ENCODE measurements at places on chromosomes 6 and 20.

DNA sequence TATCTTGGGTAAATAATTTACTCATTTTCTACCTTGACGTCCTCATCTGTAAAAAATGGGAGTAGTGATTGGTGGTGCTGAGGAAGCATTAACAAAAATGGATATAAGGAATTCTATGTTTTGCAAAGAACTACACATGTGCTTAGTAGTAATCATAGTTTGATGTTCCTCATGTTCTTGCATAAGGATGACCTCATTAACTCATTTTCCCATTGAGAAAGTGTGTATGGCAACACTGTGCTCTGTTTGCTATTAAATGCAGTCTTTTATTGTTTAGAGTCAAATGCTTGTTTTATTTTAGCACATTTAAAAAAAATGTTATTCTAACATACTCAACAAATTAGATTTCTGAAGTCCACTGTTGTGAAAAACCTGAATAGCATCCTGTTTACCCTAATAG lies 211.2 kb upstream of the RSPO3 start:
- DNase-seq, result no peak

DNA sequence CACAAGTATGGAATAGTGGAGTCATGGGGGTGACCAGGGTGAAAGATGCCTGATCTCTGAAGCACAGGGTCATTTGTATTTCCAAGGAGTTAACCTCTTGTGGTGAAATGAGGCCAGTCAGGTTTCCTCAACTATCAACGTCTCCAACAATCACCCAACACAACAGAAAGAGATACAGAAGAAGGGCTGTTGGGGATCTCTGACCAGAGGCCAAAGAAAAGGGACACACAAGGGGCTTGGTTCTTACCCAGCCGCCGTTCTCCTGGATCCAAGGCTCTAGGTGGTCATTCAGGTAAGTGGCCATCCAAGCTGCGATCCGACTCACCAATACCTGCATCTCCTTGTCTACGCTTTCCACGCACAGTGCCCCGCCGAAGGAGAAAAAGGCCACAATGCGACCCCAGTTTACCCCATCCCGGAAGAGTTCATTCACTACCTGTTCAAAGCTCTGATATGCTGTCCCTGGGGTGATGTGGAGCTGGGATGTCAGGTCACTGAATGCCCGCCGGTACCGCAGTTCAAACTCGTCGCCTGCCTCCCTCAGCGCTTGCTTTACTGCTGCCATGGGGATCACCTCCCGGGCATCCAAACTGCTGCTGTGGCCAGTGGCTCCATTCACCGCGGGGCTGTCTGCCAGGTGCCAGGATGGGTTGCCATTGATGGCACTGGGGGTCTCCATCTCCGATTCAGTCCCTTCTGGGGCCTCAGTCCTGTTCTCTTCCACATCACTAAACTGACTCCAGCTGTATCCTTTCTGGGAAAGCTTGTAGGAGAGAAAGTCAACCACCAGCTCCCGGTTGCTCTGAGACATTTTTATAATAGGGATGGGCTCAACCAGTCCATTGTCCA lies 1.0 kb downstream of the BCL2L1 start:
- DNase-seq, result no peak

DNA sequence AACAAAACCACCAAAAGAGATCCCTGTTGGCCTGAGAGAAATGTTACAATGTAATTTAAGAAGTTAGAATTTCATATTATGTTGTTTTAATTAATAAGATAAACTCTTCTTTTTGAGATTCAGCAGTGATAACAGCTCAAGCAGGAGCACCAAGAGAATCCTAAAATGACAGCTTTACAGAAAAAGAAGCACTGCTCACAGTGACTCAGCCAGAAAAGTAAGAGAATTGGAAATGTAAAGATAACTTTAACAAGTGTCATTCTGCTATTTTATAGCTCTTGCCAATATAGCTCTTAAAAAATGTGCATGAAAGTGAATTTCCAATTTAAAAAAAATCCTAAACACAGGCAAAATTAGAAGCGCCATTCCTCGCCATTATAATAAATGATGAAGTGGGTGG lies 111.3 kb downstream of the UBE3D start:
- DNase-seq, result peak; percentile 41

- no peak for DNase-seq
These were observed 41.5 kb upstream of the FNDC1 start for GRCh38 chr6:159127701-159128100.

- no peak for DNase-seq
These were observed 3.8 kb upstream of the WFDC12 start for GRCh38 chr20:45128099-45128498.

GRCh38 chr20:7540018-7540417 lies 400.2 kb downstream of the HAO1 start:
- DNase-seq, result no peak

- no peak for DNase-seq
These were observed 9.6 kb downstream of the OSER1 start for GRCh38 chr20:44200983-44201382.

GRCh38 chr20:34180460-34181120 lies 60.6 kb upstream of the ASIP start:
- no peak for DNase-seq

DNA sequence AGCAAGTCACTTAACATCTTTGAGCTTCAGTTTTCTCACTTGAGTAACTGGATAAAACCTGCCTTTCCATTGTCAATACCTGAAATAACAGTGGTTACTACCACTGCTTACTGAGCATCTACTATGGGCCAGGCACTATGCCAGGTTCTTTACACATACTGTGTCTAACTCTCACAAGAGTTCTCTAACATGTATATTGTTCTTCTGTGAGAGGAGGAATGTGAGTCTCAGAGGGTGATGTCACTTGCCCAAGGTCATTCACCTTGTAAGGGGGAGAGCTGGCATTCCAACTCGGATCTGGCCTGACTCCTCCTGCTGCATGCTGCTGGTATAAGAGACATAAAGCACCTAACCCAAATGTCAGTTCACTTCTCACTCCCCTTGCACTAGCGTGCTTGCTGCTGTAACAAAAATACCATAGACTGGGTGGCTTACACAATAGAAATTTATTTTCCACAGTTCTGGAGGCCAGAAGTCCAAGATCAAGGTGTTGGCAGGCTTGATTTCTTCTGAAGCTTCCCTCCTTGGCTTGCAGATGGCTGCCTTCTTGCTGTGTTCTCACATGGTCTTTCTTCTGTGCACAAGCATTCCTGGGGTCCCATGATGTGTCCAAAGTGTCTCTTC lies 21.9 kb upstream of the SGK2 start:
- peak; percentile 33 for DNase-seq

DNA sequence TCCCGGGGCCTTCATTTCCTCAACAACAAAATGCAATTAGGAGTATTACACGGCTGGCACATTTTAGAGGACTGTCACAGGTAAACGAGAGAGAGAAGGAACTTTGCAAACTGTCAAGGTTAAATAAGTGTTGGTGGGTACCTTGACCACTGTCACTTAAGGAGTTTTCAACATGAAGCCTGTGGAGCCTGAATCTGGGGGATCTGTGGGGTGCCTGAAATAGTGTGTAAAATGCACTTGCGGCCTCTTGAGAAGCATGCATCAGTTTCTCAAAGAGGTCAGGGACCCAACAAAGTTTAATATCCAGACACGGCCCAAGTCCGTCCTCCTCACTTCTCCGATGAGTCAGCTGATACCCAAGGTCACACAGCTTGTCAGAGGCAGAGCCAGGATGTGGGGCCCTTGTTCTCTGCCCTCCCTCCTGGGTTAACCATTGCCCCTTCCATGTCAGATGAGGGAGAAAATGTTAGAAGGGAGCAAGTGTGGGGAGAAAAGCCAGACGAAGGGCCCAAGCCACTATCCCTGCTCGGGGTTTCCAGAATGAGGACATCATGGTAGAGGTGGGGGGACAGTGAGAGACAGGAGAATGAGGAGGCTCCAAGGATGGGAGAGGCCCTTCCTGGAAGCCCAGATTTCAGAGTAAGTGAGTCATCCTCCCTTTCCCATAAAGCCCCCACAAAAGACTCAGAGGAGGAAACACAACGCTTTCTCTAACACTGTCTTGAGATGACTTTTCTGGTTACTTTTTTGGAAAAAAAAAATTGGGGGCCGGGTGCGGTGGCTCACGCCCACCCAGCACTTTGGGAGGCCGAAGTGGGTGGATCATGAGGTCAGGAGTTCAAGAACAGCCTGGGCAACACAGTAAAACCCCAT lies 42.2 kb downstream of the C6orf132 start:
- DNase-seq, result peak; percentile 84

DNA sequence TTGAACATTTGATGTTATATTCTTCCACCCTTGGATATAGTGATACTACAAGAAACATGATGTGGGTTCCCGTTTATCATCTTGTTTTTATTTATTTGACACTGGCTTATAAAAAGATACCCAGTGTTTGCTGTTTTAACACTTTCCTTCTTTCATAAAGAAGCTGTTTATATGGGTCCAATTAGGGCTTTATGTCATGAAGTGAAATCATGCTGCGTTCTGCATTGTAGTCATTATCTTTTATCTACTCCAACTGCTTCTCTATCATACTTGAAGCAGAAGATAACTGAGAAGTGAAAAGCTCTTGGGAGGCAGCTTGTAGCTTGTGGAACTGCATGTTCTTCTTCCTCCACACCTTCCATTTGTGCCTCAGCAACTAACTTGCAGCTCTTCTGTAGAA lies 57.8 kb downstream of the GPX5 start:
- DNase-seq, result no peak

DNA sequence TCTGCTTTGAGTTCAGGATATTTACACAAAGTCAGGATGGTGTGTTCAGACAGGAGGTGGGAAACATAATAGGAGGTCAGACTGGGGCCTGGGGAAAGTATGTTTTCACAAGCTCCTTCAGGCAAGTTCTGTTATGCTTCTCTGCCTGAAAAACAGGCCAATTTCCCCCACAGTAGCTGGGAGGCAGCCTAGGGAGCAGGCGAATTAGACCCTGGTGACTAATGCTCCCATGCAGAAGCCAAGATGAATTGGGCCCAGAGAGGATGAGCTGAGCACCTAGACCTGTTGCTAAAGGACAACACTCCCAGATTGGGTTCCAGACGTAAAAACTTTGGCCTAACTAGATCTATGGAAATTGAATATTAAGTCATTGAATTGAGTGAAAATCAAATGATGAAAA lies 142.2 kb upstream of the MAP3K7 start:
- DNase-seq, result no peak

GRCh38 chr6:135014353-135014832 lies 40.2 kb downstream of the HBS1L start:
- DNase-seq, result no peak

GRCh38 chr20:56273491-56273890 lies 25.0 kb downstream of the MC3R start:
- no peak for DNase-seq

DNA sequence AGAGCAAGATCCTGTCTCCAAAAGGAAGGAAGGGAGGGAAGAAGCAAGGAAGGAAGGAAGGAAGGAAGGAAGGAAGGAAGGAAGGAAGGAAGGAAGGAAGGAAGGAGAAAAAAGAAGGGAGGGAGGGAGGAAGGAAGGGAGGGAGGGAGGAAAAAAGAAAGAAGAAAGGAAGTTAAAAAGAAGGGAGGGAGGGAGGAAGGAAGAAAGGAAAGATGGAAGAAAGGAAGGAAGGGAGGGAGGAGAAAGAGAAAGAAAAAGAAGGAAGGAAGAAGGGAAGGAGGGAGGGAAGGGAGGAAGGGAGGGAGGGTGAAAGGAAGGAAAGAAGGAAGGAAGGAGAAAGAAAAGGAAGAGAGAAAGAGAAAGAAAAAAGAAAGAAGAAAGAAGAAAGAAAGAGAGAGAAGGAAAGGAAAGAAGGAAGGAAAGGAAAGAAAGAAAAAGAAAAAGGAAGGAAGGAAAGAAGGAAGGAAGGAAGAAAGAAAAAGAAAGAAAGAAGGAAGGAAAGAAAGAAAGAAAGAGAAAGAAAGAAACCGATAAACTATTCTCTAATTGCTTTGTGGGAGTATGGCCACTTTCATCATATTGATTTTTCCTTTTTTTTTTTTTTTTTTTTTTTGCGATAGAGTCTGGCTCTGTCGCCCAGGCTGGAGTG lies 9.5 kb downstream of the HLA-DRA start:
- DNase-seq, result no peak

DNA sequence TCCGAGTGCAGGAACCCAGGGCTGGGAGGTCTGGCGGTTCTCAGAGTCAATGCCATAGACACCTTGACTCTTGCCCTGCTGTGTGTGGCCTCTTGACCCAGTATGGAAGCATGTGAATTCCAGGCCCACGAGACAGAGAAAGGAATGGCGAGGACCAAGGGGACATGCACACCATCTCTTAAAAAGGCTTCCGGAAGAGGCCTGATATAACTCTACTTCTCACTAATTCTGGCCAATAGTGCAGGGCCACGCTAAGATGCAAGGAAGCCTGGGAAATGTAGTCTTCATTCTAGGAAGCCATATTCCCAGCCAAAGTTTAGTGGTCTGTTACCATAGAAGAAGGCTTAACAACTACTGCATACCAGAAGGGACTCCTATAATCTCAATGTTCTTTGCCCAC lies 177.0 kb upstream of the KCNG1 start:
- no peak for DNase-seq

- DNase-seq, result no peak
These were observed 170.6 kb downstream of the IBTK start for GRCh38 chr6:82076916-82077315.

DNA sequence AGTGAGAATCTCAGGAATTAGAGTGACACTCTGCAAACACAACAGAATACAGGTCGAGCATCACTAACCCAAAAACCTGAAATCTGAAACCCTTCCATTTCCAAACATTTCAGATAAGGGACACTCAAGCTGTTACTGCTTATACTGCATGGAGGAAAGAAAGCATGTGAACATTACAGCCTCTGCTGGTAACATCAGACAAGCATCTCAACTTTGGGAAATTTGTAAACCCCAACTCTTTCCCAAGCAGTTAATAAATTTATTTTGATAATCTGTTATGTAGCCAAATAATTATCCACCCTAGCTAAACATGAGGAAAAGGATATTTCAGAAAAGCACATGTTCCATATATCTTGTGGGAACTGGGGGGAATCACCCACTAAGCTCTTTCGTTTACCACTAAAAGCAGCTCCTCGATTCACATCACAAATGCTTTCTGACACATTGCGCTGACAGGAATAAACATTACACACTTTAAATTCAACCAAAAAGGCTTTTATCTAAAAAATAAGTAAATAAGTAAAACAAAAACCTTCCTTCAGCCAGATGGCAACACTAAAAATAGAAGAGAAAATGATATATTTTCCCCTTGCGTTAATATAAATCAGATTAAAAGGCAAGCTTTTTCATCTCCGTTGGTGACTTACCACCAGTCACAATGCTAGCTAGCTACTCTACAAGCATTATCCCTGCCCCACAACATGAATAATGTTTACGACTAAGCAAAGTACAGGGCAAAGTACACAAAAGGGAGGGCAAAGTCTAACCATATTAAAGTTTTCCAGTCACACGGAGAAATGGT lies 120.8 kb downstream of the MAP7 start:
- DNase-seq, result no peak

- no peak for DNase-seq
These were observed 15.9 kb downstream of the VEGFA start for GRCh38 chr6:43785904-43786303.

DNA sequence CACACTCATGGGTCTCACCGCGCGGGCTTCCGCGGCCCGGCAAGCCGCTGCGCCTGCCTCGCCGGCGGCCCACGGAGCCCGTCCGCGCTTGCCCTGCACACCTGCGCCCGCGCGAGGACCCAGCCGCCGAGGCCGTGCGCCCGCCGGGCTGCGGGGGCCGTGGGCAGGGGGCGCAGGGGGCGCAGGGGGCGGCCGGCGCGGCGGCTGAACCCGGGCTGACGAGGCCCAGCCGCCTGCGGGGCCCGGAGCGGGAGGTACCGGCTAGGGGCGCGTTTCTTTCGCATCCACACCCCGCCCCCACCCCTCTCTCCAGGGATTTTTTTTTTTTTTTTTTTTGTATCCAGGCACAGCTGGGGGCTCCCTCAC lies 43.8 kb upstream of the OSTM1 start:
- no peak for DNase-seq

GRCh38 chr6:70857387-70858077 lies 99.3 kb downstream of the B3GAT2 start:
- no peak for DNase-seq

Measured in IMR-90 (cell line).